ENCODE measurements at places on chromosomes 6 and 20.

DNA sequence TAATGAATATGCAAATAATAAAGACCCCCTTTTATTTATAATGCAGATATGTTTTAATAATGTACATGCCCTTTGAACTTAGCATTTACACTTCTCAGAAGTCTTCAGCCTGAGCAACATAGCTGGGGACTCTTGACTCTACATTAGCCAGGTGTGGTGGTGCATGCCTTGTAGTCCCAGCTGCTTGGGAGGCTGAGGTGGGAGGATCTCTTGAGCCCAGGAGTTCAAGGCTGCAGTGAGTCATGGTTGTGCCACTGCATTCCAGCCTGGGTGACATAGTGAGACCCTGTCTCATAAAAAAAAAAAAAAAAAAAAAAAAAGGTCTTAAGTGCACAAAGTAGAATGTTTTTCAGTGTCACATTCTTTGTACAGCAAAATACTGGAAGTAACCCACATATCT is 17.3 kb upstream of the MAPK13 start:
- no peak for DNase-seq

DNA sequence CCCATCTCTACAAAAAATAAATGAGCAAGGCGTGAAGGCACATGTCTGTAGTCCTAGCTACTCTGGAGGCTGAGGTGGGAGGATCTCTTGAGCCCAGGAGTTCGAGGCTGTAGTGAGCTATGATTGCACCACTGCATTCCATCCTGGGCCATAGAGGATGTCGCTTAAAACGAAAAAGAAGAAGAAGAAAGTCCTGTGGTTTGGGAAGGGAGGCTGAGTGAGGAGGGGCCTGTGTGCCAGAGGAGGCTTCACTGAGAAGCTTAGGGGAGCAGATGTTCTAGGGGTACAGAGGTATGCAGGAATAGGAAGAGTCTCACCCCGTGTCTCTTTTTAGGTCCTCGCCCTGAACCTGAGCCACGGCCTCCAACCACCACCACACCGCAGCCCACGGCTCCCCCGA is 4.2 kb downstream of the MMP9 start:
- no peak for DNase-seq

- no peak for DNase-seq
Measured at GRCh38 chr6:127118298-127119101, at the start of gene RSPO3. Gene RSPO3 (plus strand): TSS chr6:127118671. CDS start chr6:127119193, 522 bp downstream.

GRCh38 chr20:58408603-58409246 is 19.7 kb downstream of the VAPB start:
- no peak for DNase-seq

DNA sequence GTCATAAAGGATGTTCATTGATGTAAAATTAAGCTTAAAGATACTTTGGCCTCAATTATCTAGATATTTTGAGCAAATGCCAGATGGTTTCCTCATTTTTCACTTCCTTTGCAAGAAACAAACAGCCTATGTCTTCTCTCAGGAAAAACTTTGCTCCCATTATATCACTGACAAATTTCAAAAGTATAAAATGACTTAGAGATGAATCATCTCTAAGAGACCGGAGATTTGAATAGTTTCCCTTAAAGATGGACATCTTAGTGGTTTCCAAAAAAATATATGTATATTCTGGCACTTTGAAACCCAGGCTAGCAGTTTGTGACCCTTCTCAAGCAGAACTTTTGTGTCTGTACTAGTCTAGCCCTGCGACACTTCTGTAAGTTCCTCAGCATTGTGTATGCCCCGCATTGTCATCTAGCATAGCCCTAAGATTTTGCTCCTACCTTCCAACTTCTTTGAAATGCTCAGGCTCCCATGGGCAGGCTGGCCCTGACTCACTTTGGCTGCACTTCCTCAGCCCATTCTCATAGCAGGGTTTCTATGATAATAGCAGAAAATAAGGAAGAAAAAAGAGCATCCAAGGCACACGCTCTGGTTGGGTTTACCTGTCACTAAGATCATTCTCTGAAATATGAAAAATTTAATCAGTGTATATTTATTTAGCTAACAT is 25.7 kb upstream of the POU3F2 start:
- no peak for DNase-seq

GRCh38 chr6:136123468-136123867 is 126.6 kb downstream of the MTFR2 start:
- no peak for DNase-seq

DNA sequence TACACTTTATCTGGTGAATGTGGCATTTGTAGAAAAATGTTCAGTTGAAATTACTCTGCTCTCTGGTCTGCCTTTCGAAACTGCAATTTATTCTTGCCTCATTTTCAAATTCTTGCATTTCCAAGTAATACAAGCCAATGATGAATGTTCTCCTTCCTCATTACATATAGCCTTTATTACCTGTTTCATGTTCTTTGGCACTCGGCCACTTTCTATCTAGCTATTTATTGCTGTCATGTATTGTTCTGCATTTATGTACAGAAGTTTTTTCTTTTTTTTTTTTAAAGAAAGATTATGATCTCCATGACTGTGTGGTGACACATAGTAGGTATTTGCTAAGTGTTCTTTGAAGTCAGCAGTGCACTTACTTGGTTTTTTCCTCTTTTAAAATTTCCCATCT is 261.4 kb downstream of the ZFAND3 start:
- DNase-seq: no peak

GRCh38 chr20:23636182-23636907 is 1.4 kb downstream of the CST3 start:
- DNase-seq: no peak

DNA sequence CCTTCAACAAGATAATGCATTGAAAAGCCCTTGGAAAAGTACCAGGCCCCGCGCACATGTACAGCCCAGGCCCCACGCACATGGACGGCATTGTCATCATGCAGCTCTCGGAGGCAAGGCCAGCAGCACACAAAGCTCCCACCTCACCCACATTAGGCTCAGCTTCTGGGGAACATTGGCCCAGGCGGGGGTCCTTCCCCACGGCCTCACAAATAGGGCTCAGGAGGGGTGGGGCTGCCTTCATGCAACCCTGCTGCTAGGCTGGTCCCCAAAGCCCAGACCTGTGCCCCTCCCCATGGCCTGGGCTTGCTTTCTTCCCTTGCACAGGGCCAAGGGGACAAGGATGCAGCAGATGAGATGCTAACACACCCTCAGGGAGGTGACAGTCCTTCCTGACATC is 26.7 kb downstream of the NPEPL1 start:
- DNase-seq: no peak

GRCh38 chr6:11833626-11834592 is 55.3 kb upstream of the ADTRP start:
- DNase-seq: no peak

DNA sequence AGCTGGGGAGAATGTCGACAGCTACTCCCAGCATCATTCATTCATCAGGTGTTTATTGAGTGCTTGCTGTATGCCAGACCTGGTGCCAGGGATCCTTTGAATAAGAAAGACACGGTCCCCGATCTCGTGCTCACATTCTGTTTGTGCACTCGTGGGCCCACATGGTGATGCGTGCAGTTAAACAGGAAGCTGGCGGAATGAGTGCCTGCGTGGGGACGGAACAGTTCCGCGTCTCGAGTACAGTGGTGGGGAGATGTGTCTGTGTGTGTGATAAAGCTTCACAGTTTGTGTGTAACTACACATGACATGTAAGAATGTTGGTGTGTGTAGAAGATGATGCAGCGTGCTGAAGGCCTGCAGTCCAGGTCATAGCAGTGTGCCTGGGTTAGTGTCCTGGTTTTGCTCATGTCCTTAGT is 6.5 kb downstream of the RBM38 start:
- DNase-seq: no peak

GRCh38 chr6:140393665-140394540 is 1019.5 kb upstream of the CITED2 start:
- no peak for DNase-seq

DNA sequence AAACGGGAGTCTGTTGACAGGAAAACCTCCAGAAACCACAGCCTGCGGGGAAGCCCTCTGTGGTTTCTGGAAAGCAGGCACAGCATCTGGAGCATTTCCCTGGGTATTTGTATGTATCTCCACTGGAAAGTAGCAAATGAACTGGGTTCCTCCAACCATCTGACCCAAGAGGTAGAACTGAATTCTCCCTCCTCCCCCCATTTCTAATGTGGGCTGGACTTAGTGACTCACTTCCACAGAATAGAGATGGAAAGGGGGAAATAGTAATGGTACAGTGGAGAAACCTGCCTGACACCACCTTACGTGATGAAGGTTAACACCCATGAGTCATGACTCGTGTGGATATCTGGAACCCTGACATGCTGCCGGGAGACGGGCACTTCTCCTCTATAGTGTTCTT is 51.9 kb upstream of the XRN2 start:
- DNase-seq: no peak

GRCh38 chr6:98716341-98716740 is 118.0 kb upstream of the POU3F2 start:
- no peak for DNase-seq

DNA sequence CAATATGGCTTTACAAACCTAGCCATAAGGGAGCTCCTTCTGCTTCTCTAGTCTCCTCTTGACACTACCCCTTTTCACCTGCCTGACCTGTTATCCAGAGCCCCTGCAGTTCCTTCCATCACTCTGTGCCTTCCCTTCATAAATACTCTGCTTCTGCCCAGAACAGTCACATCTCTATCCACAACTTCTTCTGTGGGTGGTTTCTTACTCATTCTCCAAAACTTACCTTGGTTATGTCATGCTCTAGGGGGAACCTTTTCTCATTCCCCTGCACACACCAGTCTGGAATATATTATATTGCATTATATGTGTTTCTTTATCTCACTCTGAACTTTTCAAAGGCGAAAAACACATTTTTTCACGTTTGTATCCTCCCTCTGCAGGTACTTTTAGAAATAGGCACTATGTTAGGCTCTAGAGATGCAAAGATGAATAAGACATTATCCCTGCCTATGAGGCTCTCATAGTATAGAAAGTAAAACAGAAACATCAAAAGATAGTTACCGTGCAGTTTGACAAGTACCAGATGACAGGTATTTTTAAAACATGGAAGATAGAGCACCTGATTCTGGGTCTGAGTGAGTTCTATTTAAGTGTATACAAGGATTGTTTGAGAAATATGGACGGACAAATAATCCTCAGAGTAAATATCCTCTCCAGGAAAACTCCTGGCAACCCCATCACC is 51.5 kb downstream of the AIG1 start:
- no peak for DNase-seq

- DNase-seq: no peak
Measured at GRCh38 chr6:11767978-11768756, 10.4 kb downstream of the ADTRP start.

- no peak for DNase-seq
Measured at GRCh38 chr6:6331393-6331792, 10.9 kb upstream of the F13A1 start.

DNA sequence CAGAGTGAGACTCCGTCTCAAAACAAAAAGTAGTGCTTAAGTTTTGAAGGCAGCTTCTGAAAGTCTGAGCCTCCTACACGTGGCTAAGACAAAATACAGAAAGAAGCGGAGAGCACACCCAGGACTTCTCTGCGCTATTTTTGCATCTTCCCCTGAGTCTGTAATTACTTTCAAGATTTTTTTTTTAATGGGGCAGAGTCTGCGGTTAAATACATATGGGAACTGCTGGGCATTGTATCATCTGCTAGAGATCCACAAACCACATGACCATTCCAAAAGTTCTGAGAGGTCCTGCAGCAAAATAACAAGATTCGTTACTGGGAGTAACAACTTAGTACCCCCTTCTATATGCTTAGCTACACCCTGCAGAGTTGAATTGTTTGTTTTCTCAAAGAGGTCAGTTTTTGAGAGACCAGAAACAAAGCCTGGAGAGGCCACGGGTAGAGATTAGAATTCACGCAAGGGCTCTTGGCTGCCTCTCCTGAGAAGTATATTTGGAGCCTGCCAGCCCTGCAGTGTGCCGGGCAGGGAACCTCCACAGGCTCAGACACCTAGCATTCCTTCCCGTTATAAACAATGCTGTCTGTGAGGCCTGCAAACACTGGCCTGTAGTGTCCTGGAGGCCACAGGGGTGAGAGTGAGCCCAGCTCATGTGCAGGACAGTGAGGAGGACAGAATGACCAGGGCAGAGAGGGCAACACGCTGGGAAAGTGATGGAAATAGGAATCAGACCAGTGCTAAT is 48.2 kb upstream of the FAM50B start:
- DNase-seq: no peak

DNA sequence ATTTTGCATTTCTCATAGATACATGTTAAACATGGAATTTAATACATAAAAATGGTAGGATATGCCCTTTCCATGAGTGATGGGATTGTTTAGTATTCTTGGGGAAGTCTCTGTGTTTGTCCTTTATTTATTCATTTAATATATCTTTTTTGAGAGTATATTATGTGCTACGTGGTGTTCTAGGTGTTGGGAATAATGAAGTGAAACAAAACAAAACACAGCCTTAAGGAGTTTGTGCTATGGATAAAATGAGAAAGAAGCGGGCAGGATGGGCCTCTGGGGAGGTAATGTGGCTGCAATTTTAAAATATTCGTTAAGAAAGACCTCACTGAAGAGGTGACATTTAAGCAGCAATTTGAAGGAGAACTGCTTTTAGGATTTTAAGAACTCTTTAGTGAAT is 851.5 kb downstream of the MAFB start:
- no peak for DNase-seq

DNA sequence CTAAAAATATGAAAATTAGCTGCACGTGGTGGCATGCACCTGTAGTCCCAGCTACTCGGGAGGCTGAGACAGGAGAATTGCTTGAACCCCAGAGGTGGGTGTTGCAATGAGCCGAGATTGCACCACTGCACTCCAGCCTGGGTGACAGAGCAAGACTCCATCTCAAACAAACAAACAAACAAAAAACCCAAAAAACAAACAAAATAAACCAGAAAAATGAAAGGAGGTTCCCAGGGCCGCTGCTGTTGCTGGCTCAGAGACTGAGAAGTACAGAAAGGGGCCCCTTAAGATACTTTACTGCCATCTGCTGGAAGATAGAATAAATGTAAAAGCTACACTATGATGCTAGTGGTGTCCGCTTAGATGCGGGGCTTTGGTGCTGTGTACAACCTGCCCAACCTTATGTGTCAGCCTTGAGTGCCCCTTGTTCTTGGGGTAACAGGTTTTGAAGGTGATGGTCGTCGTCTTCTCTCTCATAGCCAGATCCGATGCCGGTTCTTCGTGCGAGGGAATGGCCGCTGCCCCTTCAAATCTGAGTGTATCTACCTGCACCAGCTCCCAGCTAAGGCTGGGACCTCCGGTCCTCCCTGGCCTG is 2.8 kb upstream of the FANCE start:
- peak; percentile 35 for DNase-seq

DNA sequence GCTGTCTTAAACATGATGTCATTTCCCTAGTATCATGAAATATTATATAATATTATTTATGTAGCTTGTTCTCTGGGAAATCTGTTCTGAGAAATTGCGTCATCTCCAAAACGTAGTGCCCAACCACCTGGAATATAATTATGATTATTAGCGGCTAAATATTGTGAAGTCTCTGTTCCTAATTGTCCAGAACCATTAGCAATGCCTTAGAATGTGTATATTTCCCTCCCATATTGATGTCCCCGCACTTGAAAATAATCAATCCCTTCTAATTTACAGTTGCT is 54.4 kb downstream of the OTOR start:
- DNase-seq: no peak

- no peak for DNase-seq
Measured at GRCh38 chr6:109282756-109283155, 99.5 kb downstream of the CD164 start.
